Panc1 (cell line): ENCODE measurements at places on chromosomes 12 and 14.

DNA sequence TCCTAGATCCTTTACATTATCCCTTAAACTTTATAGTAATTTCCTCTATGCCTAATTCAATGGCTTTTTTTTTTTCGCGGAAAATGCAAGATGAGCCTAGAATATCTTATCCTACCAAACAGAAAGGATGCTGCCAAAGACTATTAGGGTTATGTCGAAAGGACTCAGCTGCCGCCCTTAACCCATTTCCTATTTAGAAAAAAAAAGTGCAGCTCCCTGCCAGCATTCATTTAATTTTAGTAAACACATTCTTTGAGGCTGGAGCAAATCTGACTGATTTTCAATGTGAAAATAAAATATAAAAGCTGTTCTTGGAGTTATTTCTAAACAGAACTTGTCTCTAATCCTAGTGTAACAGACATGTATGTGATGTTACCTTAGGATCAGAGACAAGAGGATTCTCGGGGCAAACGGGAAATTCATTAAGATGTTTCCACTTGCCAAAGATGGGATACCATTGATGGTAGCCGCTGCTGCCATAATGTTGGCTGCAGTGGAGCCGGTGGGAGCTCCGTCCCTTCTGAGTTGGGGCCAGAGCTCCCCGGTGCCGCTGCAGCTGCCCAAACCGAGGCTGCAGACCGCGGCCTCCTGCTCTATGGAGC, 8.2 kb upstream of the A2M start:
- DNase-seq = no peak

- DNase-seq = no peak
These were observed 175.8 kb upstream of the BCL2L14 start for GRCh38 chr12:11894890-11895289.

DNA sequence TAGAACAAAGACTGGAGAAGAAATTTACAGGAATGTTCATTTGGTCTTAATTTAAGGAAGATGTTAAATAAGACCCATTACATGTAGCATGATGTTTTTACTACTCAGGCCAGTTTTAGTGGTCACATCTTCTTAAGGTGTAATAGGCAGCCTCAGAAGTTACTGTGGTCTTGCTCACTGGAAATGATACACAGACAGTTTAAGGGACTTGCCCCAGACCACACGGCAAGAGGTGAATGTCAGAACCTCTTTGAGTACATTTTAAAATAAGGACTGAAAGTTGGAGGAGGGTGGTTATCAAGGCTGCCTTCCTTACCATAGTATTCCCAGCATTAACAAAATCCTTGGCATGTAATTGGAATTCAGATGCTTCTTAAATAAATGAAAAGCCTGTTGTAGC, 37.9 kb downstream of the LRRK2 start:
- no peak for DNase-seq

- DNase-seq = no peak
These were observed 37.2 kb downstream of the RAD51B start for GRCh38 chr14:67856827-67857226.

DNA sequence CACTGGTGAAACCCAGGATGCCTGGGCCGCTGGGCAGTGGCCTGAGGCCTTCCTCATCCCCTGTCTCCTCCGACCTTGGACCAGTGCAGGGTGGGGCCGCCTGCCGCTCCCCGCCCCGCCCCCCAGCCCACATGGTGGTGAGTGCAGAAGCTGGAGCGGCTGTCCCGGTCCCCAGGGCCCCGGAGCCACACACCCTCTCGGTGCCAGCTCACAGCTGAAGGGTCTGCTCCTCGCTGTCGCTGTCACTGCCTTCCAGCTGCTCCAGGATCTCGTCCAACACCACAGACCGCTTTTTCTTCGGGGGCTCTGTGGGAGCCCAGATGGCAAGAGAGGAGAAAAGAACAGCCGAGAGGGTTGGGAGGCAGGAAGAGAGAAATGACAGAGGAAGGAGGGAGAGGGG, 143.1 kb downstream of the RBM19 start:
- DNase-seq = no peak

GRCh38 chr12:24861766-24862540, 86.9 kb downstream of the BCAT1 start:
- DNase-seq = no peak

DNA sequence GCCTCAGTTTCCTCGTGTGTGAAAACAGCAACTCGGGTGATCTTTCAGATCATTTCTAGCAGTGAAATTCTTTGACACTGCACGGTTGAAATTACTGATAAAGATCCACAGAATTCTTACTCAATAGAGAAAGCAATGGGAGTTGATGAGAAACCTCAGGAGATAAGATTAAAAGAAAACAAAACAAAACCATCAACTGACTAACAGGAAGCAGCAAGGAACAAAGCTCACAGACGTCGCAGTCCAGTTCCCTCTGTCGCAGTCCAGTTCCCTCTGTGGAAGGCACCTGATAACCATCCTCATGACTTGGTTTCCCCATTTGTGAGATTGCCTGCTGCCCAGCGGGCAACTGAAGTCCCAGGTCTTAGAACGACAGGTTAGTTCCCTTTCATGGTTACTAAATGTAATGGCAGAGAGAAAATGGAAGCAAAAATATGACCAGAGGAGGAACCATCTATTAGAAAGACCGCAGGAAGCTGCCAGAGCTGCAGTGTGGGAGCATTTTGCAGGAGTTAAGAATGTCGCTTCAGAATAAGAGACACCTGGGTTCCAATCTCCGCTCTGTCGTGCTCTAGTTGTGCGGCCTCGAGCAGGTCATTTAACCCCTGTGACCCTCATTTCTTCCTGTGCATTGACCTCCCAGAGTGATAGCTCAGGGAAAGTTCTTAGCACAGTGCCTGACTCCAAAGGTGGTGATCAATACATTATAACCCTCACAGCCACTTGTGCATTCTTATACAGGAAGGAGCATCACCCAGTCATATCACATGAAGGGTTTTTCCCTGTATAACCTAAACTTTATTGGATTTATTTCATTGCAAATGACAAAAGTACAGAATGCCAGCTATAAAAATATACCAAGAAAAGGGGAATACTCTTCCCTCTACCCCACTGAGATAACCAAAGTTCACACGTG, 5.1 kb upstream of the MED13L start:
- no peak for DNase-seq

DNA sequence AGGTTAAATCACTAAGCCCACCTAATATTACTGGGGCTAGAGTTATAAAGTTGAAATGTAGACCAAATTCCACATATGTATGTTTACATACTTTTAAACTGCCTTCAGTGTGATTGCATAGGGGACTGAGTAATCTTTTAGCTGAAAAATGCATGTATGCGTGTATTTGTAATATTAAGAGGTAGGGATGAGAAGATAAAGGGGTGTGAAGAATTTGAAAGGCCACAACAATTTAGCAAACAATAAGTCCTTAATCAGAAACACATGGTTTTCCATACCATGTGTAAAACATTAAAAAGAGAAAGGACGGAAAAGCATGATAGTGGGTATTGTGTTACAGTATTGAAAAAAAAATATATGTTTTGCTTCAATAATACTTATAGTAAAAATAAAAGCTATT, 919.9 kb upstream of the FLRT2 start:
- DNase-seq = no peak

DNA sequence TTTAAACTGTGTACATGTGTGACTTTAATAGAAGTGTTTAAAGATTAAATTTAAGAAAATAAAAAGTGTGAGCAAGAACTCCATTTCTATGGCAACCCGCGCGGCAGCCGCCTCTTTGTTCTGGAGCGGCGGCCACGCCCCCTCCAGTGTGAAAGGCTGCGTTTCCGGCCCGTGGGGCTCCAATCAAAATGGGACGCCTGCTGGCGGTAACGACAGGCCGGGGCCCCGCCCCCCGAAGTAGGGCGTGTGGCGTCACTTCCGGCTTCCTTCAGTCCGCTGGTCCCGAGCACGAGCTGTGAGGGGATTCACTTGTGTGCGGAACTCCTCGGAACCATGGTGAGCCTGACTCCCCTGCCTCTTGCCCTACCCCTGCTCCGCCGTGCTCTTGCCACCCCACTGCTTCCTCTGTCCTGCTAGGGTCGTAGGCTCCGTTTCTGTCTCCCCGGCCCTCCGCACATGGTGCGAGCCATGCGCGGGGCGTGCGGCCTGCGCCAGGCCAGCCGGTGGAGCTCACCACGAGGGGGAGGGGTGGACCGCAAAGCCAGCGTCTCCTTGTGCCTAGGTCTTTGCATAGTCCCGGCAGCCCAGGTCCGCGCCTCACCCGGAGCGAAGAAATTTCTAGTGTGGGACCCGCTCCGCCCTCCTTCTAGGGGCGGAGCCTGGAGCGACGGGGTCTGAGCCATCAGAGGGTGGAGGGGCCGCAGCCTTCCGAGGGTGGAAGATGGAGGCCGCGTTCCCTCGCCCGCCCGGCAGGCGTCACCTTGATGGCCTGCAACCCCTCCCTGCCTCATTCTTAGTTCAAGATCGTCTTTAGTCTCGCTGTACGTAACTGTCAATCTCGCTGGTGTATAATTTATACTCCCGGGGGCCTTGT, at the start of gene CCT2:
CCT2 (plus strand) TSS at position 271 of the 874 bp plus-strand sequence; CDS start at position 334, 63 bp downstream.
- DNase-seq = peak; percentile 65
